ENCODE measurements at places on chromosomes 13 and 19.

- no peak for DNase-seq
These were observed at the start of gene PHLDB3 for GRCh38 chr19:43504426-43505185. TSS of gene PHLDB3 (minus strand) at chr19:43504746. CDS start at chr19:43504118, 628 bp downstream.

- DNase-seq: no peak
These were observed 66.1 kb upstream of the ANKRD10 start for GRCh38 chr13:110980921-110981320.

DNA sequence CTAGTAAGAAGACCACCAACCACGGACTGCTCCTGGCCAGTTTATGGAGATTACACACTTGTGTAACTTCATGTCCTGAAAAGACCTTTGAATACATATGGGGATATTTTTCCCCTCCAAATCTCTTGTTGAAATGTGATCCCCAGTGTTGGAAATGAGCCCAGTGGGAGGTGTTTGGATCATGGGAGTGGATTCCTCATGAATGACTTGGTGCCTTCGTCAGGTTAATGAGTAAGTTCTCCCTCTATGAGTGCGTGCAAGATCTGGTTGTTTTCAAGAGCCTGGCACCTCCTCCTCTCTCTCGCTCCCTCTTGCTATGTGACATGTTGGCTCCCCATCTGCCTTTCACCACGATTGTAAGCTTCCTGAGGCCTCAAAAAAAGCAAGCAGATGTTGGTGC lies 769.0 kb upstream of the SLITRK1 start:
- no peak for DNase-seq

DNA sequence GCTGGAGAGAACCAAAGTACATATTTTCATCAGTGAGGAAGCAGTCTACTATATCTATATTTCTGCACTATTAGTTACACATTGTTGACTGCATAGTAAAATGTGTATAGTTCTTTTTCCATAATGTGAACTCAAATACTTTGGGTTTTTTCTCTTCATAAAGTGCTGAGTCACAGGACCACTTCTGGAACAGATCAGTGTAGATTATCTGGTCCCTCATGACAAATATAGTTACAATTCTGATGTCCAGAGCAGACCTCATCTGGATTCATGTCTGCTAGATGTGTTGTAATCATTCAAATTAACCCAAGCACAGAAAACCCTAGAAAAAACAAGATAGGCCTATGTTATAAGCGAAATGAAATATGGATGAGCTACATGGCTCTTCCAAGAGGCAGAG lies 171.4 kb downstream of the SUCLA2 start:
- DNase-seq: no peak

- no peak for DNase-seq
These were observed 49.8 kb downstream of the ATP8A2 start for GRCh38 chr13:25421612-25422011.
